ENCODE measurements at places on chromosomes 1 and 21.

DNA sequence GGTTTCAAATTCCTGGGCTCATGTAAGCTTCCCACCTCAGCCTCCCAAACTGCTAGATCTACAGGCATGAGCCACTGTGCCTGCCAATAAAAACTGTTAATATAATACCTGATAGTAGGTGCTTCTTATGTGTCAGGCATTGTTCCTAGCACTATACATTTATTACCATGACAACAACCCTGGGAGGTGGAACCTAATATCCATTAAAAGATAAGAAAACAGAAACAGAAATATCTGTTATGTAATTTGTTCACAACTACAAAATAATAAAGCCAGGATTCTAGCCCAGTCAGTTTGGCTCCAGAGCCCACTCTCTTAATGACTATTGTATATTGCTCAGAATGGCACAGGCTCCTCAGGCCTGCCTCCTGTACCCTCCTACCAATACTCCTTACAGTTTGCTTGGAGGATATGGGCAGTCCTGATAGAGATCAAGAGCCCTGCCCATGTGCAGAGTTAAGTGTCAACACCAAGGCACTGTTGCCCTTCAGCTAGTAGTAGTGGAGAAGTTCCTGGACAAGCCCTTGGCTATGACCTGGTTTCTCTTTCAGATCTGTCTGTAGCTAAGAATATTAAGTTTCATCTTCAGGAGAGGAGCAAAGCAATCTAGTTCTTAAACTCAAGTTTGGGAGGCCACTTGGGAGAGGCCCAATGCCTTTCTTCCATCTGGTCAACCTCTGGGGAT lies 22.4 kb downstream of the RPL5 start:
- no peak for DNase-seq

GRCh38 chr1:21814241-21814918 lies 2.3 kb downstream of the LDLRAD2 start:
- DNase-seq = peak; percentile 36

DNA sequence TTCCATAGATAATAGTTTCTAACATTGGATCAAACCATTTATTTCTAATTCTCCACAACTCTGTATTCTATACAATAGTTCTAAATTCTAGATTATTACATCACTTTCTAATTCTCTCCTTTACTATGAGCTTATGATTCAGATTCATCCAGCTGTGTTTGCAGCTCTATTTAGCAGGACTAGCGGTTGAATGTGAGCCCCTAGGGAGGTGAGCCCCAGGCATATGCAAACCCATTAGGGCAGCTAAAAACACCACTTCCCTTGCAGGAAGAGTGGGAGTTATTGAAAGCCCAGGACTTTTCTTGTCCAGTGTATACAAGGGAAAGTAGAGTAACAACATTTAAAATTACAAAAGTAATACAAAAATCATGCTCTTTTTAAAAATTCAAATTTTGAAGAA lies 56.9 kb downstream of the KRTAP19-8 start:
- DNase-seq = no peak

- no peak for DNase-seq
Measured at GRCh38 chr1:96872757-96873156, 151.2 kb downstream of the PTBP2 start.

GRCh38 chr1:3040004-3040403 lies 18.7 kb downstream of the ACTRT2 start:
- no peak for DNase-seq

- DNase-seq = no peak
Measured at GRCh38 chr1:14363036-14363590, 235.4 kb upstream of the KAZN start.

DNA sequence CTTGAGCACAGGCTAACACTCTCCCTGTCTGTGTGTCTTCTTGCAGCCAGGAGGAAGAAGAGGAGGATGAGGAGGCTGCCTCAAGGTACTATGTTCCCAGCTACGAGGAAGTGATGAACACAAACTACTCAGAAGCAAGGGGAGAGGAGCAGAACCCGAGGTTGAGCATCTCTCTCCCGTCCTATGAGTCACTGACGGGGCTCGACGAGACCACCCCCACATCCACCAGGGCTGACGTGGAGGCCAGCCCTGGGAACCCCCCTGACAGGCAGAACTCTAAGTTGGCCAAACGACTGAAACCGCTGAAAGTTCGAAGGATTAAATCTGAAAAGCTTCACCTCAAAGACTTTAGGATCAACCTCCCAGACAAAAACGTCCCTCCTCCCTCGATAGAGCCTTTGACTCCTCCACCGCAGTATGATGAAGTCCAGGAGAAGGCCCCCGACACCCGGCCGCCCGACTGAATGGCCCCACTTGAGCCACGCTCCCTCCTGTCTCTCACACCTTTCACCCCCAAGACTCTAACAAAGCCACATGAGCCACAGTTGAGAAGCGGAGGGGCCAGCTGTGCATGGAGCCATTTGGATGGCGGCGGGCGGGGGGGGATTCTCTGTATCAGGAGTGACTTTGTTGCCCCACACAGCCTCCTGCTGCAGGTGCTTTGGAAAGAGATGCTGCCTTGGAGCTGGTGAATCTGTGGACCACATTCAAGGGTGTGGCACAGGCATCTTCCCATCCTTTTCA lies 27.6 kb upstream of the FHAD1 start:
- DNase-seq = no peak

DNA sequence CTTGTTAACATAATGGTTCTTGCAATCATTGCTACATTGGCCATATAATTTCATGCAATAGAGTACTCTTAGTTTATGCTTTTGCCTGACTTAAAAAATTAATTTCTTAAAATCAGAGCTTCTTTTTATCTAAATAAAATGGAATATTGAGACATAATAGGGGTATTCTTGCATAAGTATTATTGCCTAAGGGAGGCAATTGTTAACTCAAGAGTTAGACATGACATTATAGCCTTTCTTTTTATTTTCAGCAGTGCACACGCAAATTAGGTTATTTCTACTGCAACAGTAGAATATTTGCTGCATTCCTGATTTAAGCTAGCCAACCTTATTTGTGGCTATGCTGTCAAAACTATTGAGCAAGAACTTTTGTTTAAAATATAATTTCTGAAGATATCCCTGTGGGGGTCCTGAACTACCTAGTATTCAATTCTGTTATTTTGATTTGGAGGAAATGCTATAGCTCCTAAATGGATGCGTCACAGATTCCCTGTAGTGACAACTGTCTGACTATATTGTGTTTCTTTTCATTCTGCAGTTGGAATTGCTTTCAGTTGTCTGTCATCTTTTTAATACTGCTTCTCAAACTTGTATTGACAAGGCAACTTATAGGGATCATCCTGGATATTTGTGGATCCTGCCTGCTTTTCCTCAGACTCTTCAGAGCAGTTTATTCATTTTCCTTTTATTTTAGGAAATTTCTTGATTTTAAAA lies 211.0 kb downstream of the PATJ start:
- no peak for DNase-seq

DNA sequence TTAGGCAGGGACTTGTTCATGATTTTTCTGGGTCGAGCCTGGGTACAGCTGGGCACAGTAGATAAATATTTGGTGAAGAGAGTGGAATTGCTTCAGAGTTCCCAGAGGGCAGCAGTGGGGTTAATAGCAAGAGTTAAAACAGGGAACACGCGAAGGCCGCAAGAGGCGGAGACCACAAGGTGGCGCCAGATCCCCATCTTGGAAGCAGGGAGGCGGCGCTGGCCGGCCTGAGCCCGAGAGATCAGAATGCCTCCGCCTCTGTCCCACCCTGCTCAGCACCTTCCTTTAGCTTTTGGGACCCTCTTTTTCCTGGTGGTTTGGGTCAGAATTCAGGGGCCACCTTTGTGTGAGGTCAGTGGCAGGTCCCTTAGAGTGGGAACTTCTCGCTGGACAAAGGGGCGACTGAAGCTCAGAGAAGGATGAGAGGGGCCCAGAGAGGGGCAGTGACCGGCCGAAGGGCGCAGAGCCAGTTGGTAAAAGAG lies 6.5 kb upstream of the PADI2 start:
- DNase-seq = peak; percentile 85

- no peak for DNase-seq
Measured at GRCh38 chr1:222124602-222125001, 382.7 kb upstream of the DUSP10 start.

GRCh38 chr1:39826583-39826982 lies 37.9 kb upstream of the BMP8B start:
- no peak for DNase-seq

DNA sequence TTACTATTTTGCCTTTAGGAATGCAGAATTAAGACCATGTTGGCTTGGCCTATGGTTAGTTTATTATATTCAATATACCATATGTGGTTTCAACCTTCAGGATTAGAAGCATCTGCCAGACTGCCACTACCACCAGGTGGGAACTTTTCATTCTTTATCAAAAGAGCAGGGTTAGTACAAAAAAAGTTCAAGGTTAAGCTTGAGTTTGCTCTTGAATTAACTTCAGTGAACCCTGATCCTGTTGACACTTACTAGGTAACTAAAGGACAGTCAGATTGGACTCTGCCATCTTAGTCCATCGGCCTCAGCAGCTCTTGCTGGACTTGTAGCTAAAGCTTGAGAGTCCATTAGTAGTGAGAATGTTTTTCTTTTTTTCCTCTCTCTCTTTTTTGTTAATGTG lies 22.1 kb downstream of the CLIC4 start:
- no peak for DNase-seq

DNA sequence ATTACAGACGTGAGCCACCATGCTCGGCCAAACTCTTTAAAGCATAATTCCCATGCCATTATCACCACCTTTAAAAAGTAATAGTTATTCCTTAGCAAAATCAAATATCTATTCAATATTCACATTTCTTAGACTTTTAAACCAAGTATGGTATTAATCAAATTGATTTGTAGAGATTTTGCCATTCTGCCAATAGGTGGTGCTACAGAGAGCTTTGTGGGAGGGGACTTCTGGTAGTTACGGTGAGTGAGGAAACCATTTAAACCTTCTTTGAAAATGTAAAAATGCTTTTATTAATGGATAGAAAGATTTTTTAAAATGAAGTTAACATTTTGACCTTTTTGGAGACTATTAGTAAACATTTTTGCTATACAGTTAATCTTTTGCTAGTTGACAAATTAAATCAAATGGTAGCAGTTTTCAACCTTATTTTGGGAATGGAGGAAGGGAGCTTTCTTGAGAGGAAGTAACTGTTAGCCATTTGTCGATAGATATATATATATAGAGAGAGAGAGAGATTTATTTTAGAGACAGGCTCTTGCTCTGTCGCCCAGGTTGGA lies 19.3 kb downstream of the IARS2 start:
- DNase-seq = no peak

DNA sequence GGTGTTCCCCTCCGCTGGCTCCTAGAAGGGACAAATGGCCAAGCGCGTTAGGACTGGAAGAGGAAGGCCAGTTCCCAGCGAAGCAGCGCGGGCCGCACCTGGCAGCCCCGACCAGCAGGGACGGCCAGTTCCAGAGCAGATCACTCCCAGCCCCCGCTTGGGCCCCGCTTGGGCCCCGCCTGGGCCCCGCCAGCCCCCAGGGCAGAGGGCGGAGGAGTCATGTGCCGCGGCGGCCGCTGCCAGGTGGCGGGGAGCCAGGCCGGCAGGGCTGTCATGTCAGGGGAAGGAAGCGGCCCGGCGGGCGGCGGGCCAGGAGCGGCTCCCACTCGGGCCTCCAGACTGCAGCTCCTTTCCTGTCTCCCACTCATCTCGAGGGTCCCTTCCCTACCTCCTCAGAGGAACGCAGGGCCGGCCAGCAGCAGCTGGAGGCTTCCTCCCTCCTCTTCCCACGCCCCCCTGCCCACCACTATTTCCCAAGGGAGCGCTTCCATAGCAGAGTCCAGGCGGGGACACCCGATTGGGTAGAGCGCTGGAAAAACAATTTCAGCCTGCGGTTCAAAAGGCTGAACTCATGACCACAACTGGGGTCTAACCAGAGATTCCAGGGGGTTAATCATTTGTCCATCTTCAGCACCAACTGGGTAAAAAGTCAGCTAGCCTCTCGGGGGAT lies 16.5 kb downstream of the ZNF697 start:
- peak; percentile 83 for DNase-seq

GRCh38 chr1:39130325-39130724 lies 74.2 kb upstream of the MACF1 start:
- no peak for DNase-seq

GRCh38 chr1:206745301-206745700 lies 25.3 kb upstream of the IL19 start:
- DNase-seq = no peak

- no peak for DNase-seq
Measured at GRCh38 chr1:54723985-54724384, 8.3 kb downstream of the TTC4 start.

DNA sequence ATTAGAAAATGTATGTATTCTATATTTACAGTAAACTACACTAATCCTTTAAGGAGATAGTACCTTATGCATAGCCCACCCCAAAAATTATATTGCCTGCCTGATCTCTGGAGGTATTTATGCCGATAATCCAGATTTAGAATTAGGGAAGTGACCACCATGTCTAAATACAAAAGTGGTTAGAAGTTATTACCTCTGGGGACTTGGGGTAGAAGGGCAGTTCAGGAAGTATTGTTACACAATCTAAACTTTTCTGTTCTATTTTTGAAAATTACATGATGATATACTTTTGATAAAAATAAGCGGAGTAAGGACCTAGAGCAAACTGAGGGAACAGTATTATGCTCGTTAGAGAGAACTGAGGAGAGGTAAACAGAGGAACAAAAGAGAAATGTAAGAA lies 90.5 kb upstream of the ZP4 start:
- DNase-seq = no peak

GRCh38 chr1:234593771-234594504 lies 16.0 kb downstream of the IRF2BP2 start:
- DNase-seq = no peak

DNA sequence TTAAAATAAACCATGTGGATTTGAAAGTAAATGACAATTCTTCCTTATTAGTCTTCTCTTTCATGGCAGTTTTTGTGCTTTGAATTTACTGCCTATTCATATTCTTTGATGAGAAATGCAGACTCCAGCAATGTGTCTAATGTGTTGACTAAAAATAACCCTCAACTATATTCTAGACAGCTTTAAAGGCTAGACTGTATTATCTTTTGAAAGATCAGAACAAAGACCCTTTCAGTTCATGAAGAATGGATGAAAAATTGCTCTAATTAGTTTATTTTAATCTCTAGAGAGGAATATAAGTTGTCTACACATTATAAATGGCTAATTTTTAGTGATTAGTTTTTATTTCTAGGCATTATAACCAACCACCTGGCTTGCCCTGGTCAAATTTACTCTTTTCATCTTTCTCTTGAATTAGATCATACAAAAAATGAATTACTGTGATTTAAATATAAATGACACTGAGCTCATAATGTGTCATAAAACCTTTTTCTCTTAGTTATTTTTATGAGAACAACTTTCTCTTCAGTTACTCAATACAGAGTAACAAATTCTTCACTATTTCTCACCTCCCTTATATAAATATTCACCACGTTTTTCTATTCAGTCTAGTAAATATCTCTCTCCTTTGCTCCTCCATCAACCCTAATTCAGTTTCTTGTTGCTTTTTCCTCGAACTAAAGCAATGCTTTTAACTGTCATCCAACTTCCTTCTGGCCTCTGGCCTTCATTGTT lies 428.5 kb upstream of the TMPRSS15 start:
- no peak for DNase-seq

GRCh38 chr1:37040773-37041172 lies 6.5 kb upstream of the GRIK3 start:
- DNase-seq = no peak

DNA sequence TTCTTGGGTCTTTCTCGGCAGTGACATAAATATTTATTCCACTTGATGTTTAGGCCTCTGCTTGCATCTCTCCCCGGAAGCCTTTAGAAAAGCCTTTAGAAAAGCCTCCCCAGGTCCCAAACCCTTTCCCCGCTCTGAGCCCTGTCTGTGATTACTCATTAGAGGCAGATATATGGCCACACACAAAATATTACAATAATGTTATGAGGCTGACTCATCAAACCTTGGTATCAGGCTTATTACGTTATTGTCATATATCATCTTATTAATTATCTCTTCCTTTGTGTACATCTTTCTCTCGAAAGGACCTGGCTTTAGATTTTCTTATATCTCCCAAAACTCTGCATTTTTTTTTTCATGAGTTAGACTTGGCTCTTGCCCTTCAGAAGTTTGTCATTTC lies 69.5 kb downstream of the FGGY start:
- no peak for DNase-seq
